ENCODE measurements at places on chromosomes 6 and 20.

GRCh38 chr6:55726144-55726543 lies 147.2 kb upstream of the HMGCLL1 start:
- DNase-seq, result no peak

GRCh38 chr6:132811276-132811675 lies 3.1 kb upstream of the RPS12 start:
- no peak for DNase-seq

DNA sequence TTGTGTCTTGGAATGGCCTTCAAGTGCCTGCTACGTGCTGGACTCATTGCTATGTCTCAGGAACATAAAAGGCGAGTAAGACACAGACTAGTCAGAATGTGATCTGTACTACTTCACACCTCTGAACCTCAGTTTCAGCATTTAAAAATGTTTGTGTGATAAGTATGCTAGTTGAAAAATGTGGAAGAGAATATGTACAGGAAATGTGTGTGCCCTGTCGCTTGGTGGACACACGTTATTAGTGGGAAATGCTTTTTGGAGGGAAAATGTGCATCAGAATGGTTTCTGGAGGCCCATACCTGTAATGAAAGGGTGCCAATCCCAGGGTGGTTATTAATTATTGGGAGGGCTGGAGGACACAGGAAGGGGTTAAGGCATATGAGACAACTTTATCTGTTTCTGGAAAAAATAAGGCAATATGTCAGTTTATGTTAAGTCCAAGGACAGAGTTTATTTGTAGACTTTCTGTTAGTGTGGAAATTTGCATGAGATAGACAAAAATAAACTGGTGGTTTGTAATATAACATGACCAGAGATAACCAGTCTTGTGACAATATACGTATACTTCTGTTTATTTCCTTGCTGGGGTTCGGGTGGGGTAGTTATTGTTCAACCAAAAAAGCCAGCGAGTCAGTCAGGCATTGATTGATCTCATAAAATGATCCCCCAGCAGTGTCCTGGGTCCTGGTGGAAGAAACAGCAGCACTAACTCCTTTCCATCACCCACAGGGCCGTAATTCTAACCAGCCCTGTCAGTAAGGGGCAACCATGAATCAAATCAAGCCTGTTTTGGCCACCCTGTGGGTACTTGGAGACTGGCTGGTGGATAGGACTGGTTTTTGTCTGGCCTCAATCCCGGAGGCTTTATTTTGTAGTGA lies 117.9 kb downstream of the JARID2 start:
- DNase-seq, result no peak

GRCh38 chr6:49951926-49952325 lies 12.0 kb downstream of the DEFB114 start:
- no peak for DNase-seq

DNA sequence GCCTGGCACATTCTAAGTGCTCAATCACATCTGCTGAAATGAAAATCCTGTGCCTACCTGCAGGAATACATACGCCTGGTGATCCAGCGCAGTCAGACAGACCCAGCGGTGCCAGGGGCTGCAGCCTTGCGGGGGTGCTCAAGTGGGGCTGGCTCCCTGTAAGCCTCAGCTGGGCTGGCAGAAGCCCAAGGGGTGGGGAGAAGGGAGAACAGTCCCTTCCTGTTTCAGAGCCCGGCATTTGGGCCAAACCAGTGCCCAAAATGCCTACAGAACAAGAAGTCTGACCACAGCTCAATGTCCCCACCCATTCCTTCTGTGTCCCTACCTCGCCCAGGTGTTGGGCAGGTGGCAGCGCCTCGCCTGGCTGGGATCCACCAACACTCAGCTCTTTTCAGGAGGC lies 22.6 kb downstream of the KCNK15 start:
- DNase-seq, result no peak

GRCh38 chr6:130794010-130794697 lies 33.1 kb upstream of the SMLR1 start:
- no peak for DNase-seq

DNA sequence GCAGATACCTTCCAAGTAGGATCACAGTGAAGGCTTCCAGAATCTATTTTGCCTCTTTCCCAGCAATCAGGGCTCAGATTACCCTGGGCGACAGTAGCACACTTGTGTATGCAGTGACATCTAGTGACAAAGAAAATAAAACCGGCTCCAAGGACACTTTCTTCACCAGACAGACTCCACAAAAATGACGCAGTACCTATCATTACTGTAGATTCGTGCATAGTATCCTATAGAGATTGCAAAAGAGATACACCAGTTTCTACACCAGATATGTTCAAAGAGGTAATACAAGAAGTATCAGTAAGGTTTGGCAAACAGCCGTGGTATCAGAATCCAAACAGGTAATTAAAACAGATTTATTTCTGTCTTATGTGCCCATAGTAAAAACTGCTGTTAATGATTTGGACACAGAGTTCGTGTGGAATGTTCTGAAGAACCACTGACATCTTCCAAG lies 600.4 kb upstream of the JAG1 start:
- no peak for DNase-seq

- DNase-seq, result no peak
Observed at GRCh38 chr20:10490706-10491105, 55.6 kb downstream of the SLX4IP start.

- DNase-seq, result no peak
Observed at GRCh38 chr6:10355115-10355702, 59.7 kb downstream of the TFAP2A start.

GRCh38 chr20:5080384-5080877 lies 39.3 kb downstream of the PCNA start:
- no peak for DNase-seq

DNA sequence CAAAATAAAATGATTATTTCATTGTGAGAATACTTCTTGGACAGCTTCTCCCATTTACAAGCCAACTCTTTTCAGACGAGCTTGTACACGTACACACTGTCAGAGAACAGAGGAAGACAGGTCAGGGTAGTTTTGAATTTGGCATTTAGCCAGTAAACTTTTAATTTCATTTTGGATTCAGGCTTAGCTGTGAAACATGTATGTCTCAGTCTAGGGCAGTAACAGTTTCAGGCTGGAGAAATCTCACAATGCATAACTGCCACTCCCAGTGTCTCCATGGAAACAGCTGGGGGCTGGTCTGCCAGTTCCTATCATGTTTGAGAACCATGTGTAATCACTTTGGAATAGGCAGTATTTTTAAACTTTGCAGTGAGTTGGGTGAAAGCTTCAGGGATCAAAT lies 22.0 kb upstream of the QKI start:
- DNase-seq, result no peak

DNA sequence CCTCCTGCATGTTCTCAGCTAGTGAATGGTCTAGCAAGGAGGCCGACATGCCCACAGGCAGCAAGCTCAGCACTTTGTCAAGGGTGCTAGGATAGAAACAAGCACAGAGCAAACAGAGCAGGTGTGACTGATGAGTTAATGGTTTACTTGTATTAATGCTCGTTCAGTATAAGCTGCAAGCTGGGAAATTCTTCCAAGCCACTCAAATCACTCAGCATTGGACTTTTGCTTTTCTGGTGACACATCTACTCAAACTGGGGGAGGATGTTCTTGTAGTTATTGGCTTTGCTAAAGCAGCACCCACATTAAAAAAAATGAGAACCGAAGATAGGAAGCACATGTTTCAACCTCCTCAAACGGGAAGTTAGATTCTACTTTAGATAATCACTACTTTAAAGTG lies 43.1 kb upstream of the NEDD9 start:
- DNase-seq, result no peak

- no peak for DNase-seq
Observed at GRCh38 chr20:37773291-37773826, 79.5 kb downstream of the CTNNBL1 start.

- DNase-seq, result no peak
Observed at GRCh38 chr6:56766806-56767178, 124.1 kb upstream of the DST start.

- no peak for DNase-seq
Observed at GRCh38 chr20:63765082-63765873, 25.7 kb downstream of the SLC2A4RG start.

DNA sequence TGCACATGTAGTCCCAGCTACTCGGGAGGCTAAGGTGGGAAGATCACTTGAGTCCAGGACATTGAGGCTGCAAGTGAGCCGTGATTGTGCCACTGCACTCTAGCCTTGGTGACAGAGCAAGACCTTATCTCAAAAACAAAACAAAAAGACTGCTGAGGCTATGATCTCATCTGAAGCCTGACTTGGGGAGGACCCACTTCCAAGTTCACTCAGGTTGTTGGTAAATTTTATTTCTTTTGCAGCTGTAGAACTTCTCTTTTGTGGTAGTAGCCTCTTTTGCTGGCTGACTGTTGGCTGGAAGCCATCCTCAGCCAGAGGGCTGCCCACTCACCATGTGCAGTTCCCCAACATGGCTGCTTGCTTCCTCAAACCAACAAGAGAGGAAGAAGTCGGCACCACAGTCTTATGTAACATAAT lies 36.8 kb upstream of the ME1 start:
- DNase-seq, result no peak

- no peak for DNase-seq
Observed at GRCh38 chr20:2133318-2134183, 31.9 kb downstream of the STK35 start.
